ENCODE measurements at places on chromosomes 12 and 14.

- DNase-seq = no peak
Measured at GRCh38 chr12:2110127-2110526, 57.3 kb downstream of the CACNA1C start.

- no peak for DNase-seq
Measured at GRCh38 chr14:68607867-68608573, 184.8 kb downstream of the ZFP36L1 start.

DNA sequence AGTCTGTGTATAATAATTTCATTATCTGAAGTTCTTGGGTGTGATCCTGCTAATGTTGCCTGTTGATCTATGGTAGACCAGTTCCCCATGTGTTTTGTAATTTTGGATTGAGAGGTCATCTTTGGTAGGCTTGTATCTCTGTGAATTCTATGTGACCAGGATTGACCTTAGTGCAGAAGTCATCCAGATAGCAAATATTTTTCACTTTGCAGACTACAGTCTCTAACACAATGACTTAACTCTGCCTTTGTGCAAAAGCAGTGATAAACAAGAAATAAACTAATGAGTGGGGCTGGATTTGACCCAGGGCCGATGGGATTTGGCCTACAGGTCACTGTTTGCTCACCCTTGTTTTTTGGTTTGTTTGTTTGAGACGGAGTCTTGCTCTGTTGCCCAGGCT lies 144.6 kb upstream of the MYL2 start:
- DNase-seq = no peak

GRCh38 chr14:77848031-77848430 lies 48.1 kb downstream of the ADCK1 start:
- DNase-seq = no peak

DNA sequence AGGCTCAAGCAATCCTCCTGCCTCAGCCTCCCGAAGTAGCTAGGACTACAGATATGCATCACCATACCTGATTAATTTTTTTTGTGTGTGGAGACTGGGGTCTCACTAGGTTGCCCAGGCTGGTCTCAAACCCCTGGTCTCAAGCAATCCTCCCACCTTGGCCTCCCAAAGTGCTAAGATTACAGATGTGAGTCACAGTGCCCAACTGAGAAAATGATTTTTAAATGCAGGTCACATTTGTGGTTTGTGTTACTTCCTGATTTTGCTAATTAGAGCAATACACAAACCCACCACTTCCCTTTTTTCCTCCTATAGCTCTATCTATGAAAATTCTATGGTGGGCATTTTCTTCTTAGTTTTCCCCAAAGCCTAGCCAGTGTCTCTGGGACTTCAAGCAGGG lies 45.5 kb upstream of the TMEM263 start:
- DNase-seq = no peak

GRCh38 chr14:100900837-100901390 lies 2.6 kb downstream of the RTL1 start:
- no peak for DNase-seq

DNA sequence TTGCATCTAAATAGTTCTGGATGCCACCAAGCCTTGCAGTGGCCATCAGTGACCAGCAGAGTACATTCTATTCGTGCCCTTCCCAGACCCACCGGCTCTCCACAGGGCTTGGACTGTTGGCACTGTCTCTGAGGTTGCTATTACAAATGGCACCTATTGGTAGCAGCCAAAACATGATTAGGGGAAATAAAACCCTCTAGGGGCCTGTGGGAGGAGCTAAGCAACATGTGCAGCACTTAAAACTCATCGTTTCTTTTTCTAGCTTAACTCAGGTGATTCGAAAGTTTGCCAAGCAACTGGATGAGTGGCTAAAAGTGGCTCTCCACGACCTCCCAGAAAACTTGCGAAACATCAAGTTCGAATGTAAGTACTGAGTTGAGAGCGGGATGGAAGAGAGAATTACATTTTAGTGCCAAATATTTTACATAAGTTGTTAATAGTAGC lies 65.4 kb upstream of the RIC8B start:
- DNase-seq = no peak

DNA sequence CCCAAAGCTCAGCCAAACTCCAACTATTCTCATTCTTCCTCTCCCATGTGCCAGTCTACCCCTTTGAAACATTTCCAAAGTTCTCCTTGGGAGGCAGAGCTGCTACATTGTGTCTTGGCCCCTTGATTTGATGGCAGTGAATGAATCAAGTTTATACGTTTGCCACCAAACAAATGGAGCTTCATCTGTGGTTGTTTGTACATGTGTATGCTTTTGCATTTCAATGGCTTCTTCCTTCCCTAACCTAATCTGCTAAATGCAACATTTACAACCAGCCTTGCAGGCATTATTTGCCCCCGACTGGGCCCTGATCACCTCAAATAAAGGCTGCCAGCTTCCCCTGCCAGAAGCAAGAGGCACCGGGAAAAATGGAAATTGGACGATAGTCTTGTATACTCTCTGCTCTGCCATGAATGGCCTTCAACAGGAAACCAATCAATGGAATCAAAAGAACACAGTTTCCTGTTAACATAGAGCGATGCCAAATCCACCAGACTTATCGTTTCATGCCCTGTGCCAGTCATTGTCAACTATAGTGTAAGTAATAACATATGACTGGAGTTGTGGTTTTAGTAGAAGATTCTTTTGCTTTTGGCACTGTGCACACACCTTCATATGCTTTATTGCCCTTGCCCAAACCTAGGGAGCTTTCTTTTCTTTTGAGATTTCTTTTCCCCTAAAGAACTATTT lies 97.8 kb downstream of the TMEM30B start:
- DNase-seq = no peak

- no peak for DNase-seq
Measured at GRCh38 chr12:93624595-93625294, 52.3 kb downstream of the SOCS2 start.

DNA sequence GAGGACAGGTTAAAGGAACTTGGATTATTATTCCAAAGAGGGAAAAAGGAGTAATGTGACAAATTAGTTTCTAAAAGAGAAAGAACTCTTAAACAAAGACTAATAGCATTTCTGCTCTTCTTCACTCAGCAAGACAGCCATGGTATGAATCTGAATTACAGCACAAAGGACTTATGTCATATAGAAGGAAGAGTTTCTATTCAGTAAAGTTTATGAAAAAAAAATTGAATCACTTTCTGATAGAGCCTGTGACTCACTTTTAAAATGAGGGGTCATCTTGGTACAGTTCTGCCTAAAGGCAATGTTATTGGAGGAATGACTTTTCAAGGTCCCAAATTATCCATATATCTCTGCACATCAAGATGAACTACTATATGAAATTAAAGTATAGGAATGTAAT lies 101.7 kb downstream of the DUSP6 start:
- no peak for DNase-seq

- DNase-seq = no peak
Measured at GRCh38 chr14:102209224-102209966, 69.7 kb downstream of the WDR20 start.

DNA sequence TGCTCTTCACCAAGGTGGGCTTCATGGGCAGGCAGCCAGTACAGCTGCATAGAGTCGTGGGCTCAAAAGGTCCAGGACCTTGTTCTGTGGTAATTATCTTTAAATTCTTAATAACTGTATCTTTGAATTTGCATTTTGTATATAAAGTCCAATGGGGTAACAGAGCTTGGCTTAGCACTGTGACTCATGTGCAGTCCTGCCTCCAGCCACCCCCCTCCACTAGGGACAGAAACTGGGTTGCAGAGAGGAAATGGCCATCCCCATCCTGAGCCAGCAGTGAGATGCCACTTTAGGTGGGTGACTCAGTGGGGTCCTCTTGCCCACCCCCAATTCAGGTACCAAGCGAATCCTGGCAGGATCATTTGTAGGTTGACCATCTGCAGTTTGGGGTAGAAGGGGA lies 48.1 kb downstream of the EPS8 start:
- no peak for DNase-seq

DNA sequence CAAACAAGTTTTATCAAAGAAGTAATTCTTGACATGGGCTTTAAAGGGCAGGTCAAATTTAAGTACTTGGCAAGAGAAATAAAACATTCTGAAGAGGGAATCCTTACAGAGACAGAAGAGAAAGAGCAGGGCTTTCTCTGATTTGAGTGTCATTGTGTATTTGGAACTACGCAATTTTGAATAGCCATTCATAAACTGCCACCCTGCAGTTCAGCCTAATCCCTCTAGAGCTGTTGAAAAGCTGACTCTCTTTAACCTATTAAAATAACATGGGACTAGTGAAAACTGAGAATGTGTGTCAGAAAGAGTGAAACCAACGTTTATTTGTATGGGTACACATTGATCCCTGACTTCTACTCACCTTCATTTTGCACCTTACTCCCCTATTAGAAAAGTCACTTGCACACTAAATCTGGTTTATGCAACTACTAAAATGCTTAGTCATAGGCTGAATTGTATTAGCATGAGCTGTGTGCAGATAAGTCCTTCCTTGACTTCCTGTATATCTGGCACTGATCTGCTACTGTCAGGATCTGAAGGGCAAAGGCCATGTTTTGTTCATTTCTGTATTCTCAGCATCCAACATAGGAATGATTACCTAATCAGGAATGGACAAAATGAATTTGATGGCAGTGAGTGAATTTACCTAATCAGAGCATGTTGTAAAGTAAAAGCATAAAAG lies 458.9 kb downstream of the NOVA1 start:
- DNase-seq = no peak

DNA sequence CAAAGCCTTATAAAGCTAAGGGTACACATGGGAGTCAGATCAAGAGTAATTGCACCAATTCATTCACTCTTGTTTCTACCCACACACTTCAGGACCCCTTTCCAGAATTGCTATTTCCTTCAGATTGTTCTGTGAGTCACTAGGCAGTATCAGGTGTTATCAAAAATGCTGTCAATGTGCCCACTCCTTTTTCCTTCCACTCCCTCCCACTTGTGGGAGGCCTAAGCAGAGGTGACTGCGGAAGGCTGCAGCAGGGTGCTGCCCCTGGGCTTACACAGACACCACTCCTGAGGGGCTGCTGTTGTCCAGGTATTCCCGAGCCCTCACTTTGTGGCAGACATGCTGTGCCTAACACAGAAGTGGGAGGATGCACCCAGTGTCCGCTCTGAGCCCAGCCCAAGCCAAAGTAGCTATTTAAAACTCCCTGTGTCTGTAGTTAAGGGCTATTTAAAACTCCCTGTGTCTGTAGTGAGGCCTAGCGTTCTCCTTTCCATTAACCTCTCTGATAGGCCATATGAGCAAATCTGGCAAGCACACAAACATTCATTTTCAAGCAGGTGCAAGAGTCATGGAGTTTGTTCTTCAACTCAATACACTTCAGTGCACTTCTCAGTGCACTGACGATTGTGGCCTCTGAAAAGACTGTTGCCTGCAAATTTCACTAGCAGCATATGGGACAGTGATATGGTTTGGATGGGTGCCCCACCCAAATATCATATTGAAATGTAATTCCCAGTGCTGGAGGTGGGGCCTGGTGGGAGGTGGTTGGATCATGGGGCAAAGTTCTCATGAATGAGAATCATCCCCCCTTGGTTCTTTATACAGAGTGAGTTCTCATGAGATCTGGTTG lies 117.8 kb downstream of the PHLDA1 start:
- DNase-seq = peak; percentile 19

DNA sequence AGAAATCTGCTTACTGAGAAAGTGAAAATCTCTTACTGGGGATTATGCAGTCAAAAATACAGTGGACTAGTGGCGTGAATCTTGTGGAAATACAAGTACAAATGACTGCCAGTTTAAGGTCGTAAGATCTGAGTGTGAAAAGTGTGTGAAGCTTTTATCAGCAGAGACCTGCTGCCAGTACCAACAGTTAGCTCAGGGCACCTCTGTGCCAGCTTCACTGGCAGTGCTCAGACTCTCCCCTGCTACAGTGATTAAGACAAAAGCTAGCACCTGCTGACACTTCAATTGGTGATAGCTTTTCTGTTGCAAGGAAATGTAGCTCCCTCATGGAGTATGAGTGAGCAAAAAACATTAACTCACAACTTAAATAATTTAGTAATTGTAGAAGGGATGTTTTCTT lies 185.1 kb downstream of the ANO6 start:
- no peak for DNase-seq

DNA sequence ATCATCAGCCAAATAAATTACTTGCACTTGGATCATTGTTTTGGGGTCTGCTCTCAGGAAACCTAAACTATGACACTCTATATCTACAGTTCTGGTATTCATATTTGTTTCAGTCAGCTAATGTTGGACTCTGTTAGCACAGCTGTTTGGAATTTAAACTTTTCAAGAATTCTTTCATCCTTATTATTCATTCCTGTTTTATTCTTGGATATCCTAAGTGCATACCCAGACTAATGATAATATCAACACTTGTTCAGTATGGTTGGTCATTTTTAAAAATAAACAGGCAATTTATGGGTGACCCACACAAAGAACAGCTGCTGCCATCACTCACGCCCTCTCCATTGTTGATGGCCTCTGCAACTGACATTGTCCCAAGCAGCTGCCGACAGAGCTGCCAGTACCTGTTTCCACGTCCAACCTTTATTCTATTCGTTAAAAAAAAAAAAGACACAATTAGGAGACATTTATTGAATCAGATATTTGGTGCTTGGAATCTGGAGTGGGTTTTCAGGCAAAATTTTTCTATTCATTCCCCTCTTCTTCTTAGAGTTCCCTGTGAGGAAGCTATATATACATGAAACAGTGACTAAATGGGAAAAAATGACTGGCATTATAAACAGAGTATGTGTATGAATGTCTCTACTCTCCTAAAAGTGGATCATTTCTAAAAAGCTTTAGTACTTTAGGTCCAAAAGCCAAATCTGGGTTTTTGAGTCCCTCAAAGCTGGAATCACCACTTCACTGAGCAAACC lies 252.1 kb upstream of the NAV3 start:
- no peak for DNase-seq

GRCh38 chr12:2453761-2454090 lies 341.0 kb upstream of the FKBP4 start:
- DNase-seq = no peak

GRCh38 chr12:110349514-110350151 lies 53.9 kb downstream of the ANAPC7 start:
- peak; percentile 48 for DNase-seq

DNA sequence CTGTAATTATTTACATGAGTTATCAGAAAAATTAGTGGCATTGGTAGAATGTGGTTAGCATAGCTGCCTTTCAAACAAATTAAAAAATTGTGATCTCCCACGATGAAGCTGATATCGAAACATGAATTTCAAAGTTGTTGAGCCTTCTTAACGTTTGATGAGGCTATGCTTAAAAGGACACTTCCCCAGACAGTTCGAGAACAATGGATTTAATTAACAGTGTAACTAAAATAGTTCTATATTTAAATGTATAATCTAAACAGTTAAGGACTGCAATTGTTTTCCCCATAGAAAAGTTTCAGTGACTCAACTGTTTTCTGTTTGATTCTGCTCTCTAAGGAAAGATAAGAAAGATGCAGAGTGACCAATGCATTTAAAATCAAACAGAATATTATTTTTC lies 1.6 kb downstream of the CLEC2B start:
- no peak for DNase-seq

- DNase-seq = no peak
Measured at GRCh38 chr14:37262649-37263048, 64.9 kb downstream of the MIPOL1 start.

GRCh38 chr12:45483571-45483970 lies 245.9 kb upstream of the ARID2 start:
- no peak for DNase-seq

GRCh38 chr14:61841145-61841544 lies 78.9 kb downstream of the SNAPC1 start:
- no peak for DNase-seq

GRCh38 chr12:46774322-46774633 lies 51.5 kb downstream of the SLC38A4 start:
- DNase-seq = no peak
